Right lobe of liver (tissue), 6 donors: ENCODE measurements at places on chromosomes 6 and 20.

DNA sequence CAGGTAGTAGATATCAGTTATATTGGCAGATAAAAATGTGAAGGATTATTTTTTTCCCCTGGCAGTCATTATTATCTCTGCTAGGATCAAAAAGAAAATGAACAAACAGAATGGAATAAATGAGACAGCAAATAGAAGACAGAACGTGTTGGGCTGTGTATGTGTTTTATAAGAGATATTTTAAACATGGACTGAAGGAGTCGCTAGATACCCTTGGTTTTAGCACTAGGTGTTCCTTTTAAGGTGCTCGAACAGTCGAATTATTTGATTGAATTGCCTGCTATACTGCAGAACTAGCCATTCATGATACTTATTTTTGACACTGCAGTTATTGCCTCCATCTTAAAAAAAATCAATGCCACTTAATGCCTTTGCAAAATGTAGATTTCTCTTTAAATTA lies 3.7 kb downstream of the GRIK2 start:
- DNase-seq, result no peak

DNA sequence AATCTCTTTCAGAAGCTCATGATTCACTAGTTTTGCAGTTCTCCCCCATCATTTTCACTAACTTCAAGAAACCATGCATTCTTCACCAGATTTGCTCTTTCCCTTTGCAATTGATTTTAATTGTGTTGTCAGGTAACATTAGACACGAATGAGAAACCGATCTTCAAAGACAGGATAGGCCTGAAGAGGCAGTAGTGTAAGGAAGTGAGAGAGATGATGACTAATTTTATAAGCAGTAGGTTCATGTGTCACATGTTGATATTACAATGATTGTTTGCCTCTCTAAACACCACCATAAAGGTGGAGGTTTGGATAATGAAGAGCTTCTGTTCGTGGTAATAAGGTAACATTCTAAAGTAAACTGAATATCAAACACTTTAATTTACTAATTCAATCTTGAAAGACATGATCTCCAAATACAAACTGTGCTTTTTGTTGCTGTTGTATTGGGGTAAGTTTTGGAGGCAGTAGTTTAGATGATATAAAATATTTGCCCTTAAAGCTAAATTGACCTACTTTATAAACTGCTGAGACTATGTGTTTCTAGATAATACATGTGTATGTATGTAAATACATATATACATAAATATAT lies 207.2 kb downstream of the PHACTR1 start:
- DNase-seq, result no peak

DNA sequence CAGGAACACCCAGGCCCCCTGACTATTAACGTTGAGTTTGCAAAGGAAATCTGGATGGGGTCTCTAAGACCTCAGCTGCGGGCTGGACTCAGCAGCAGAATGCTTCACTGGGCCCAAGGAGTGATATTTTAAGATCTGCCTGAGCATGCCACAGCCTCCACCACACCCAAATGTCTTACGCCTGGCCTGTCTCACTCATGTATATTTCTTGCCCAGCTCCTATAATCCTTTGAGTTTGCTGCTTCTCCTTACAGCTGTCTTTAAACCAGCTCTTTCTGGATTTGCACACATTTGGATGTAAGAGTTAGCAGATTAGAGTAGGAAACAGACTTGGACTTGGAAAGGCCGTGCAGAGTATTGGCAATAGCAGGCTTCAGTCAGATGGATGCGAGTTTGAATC lies 16.4 kb downstream of the CASS4 start:
- no peak for DNase-seq

DNA sequence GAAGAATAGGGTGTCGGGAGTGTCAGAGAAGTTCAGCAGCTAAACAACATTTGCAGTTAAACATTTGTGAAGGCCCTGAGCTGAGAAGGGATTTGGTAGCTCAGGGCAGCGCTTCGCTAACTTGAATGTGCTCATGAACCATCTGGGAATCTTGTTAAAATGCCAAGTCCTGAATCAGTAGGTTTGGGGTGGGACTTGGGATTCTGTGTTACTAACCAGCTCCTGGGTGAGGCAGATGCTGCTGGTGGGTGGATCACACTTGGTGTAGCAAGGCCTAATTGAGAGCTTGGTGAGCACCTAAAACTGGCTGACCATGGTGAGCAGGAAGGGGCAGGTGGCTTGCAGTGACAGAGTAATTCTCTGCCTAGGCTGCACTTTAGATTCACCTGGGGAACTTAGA lies 5.9 kb downstream of the PTPRA start:
- DNase-seq, result no peak

DNA sequence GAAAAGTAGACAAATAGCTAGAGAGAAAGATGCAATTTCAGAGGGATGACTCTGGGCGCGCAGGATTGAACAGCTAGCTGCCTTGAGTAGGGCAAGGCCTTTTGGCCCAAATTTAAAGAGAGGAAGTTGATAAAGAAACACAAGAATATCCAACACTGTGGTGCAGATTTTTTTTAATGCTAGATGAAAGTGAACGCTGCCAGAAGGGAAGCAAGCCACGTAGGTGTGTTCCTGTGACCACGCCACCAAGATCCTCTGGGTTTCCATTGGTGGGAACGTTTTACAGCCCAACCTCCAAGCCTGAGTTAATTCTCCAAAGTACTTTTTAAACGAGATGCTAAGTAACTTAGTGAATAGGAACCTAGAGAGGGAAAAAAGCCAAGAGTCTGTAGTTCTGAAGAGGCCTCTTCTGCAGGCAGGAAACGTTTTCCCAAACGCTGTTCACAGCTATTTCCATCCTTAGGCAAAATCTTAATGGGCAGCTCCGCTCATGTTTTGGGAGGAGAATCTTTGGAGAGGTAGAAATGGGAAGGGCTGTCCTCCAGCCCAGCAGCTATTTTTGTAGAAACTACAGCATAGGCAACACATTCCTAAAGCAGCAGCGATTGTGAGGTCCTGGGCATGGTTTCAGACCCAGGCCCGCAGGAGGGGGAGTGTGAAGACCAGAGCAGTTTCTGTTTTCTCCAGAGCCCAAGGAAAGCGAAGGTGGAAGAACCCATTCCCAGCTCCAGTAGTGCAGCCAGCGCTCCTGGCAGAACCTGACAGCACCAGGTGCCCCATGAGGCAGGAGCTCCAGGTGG lies 8.2 kb downstream of the LY86 start:
- DNase-seq, result no peak

GRCh38 chr20:57619051-57619831 lies 985 bp downstream of the ZBP1 start:
- DNase-seq, result peak; percentile 64

- no peak for DNase-seq
These were observed 69.7 kb upstream of the HINT3 start for GRCh38 chr6:125886914-125887313.

GRCh38 chr20:50595988-50596693 lies 86.0 kb downstream of the PTPN1 start:
- DNase-seq, result no peak

- peak; percentile 60 for DNase-seq
These were observed 69.6 kb downstream of the TBXT start for GRCh38 chr6:166097914-166098522.

GRCh38 chr20:51460163-51460562 lies 82.4 kb downstream of the NFATC2 start:
- DNase-seq, result no peak

GRCh38 chr6:21601339-21601923 lies 7.9 kb downstream of the SOX4 start:
- DNase-seq, result no peak

GRCh38 chr6:93343476-93343875 lies 75.9 kb downstream of the EPHA7 start:
- DNase-seq, result no peak

DNA sequence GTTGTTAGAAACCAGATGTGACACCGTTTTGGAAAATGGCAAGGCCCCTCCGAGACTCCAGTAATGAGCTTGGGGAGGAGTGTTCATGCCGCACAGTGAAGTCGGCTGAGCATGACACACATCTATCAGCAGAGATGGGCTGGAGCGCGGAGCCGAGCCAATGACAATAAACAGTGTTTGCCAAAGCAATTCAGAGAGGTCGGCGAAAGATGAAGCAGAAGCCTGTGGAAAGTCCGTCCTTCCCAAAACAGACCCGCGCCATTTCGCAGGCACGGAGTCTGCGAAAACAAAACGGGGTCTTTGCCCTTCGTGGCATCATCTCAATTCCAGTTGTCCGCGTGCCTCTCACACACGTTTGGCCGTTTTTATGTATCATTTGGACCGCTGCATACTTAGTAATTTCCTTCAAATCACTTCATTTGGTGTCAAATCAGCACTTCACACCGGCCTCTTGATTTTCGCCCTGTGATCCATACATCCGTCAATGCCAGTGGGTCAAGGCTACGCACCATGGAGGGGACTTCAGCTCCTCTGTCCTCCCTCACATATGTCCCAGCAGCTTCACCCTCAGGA lies 71.3 kb downstream of the SULF2 start:
- peak; percentile 83 for DNase-seq

- DNase-seq, result no peak
These were observed 548.7 kb downstream of the TBC1D32 start for GRCh38 chr6:120785459-120786086.

- no peak for DNase-seq
These were observed 96.9 kb upstream of the NT5E start for GRCh38 chr6:85353012-85353411.

- DNase-seq, result no peak
These were observed 236.0 kb upstream of the SGK1 start for GRCh38 chr6:134553936-134554335.

DNA sequence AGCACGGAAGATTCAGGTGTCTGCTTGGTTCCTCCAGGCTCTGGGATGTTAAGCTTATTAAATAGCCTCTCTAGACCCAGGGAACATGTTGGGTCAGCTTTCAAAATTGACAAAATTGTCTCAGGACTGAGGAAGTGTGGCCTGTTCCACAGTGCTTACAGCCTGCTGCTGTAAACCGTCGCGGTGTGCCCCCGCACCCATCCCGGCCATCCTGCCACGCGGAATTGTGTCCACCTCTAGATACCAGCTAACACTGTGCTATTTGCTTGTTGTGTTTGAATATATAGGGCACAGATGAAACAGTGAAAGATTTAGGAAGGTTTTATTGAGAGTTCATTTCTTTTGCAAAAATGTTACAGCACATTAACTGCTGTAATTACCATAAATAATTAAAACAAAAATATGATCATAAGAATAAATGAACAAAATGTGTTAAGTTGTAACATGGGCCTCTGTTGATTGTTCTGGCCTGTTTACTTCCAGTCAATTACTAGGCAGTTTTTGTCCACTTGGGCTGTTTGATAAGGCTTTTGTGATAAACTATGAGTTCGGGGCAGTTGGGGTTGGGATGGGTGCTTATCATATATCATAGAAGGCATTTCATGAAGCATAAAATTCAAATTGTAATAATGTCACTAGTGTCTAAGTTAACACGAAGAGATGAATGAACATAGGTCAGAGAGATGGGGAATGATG lies 77.4 kb downstream of the ARID1B start:
- DNase-seq, result no peak

DNA sequence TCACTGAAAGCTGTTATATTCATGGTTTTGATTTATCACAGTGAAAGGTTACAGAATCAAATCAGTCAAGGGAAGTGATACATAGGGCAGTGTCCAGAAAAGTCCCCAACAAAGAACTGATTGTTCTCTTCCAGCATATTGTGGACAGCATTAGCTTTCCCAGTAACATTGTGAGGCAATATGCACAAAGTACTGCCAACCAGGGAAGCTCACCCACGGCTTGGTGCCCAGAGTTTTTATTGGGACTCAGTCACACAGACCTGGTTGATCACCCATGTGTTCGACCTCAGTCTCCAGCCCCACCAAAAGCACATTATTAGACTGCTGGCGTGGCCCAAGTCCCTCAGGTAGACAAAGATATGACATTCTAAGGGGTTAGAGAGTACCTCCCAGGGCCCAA lies 76.0 kb downstream of the LCA5 start:
- no peak for DNase-seq

DNA sequence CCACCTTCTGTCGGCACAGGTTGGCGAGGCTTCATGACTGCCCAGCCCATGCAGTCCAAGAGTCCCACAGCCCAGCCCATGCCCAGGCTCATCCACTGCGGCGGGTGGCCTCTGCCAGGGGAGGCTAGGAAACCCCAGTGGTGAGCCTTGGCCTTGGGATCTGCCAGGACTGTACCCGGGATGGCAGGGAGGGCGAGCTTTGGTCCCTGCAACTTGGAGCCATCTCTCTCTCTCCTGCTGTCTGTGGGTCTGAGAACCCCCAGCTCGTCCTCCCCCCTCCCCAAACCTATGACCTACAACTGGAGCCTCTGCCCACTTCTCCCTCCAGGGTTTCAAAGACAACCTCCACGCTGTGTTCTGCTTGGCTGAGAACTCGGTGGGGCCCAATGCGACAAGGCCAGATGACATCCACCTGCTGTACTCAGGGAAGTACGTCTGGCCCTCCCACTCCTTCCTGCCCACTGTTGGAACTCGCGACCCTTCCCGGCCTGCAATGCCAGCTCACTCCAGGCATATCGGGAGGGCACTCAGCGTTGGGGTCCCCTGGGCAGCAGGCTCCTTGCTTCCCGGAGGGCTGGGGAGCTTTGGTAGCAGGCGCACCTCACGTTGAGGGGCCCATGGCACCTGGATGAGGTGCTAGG lies 19.7 kb downstream of the NPEPL1 start:
- DNase-seq, result no peak

DNA sequence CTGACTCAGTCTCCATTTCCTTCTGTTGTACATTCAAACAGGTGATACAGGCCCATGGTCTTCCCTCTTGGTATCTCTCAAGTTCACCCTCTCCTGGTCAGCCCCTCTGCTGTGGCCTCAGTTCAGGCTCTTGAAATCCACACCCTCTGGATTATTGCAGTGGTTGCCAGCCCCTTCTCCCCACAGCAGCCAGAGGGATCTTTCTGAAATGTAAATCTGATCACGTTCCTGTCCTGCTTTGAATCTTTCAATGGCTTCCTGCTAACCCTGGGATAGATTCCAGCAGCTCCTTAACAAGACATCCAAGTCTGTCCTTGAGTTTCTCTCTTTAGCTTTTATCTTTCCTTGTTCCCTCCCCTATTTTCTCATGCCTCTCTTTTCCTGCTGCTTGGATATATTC lies 22.2 kb downstream of the CHMP4B start:
- DNase-seq, result no peak

DNA sequence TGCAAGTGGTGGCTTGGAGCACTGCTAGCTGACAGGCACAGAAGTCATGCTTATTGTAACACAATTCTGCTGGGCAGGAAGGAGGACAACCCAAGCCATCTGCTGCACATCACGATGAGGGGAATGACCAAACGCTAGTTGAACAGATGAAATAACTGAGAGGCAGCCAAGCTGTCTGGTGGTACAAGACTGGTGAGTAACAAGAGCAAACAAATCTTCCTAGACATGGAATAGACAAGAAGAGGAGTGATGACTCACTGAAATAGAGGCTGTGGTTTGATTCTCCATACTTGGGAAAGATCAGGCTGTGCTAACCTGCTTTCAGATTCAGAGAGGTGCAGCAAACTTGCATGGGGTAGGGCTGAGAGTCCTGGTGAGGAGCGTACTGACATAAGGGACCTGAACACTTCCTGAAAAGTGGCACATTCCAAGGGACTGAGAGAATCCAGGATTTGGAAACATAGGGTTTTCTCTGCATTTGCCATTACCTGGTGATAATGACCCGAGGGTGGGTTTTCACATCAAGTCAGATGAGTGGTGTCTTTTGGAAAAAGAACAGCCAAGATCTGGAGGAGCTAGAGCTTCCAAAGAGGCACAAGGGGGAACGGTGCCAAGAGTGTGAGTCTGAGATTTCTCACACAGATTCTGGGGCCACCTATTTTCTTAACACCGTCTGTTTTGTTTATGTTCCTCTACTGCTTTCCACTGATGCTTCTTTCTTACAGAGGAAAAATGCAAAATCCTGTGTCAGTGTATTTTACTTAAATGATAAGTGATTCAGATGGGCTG lies 60.0 kb downstream of the PRL start:
- no peak for DNase-seq

- DNase-seq, result no peak
These were observed 57.4 kb downstream of the SYTL3 start for GRCh38 chr6:158707120-158707820.
